HFFc6 (cell line): ENCODE measurements at places on chromosomes 3 and 15. TPM values are rescaled to one million over a fixed set of nuclear protein-coding genes. Genes with fewer than 3 reads are reported as not detected.

DNA sequence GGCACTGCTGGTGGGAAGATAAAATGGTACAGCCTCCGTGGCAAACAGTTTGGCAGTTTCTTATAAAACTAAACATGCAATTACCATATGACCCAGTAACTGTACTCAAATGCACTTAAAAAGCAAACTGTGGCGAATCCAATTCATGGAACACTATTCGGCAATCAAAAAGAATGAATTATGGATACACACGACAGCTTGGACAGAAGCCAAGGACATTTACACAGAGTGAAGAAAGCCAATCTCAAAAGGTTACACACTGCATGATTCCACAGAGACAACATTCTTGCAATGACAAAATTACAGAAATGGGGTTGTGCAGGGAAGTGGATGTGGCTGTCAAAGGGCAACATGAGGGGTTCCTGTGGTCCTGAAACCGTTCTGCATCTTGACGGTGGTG, 122.1 kb upstream of the IQSEC1 start:
- H3K4me1 ChIP-seq: peaks cover 33% of the 10 kb centered on the region
- H3K27ac ChIP-seq: no peak overlapping the region
- no peaks in the 10 kb centered on the region for H3K36me3 ChIP-seq
- H3K27me3 ChIP-seq: peaks cover 32% of the 10 kb centered on the region

DNA sequence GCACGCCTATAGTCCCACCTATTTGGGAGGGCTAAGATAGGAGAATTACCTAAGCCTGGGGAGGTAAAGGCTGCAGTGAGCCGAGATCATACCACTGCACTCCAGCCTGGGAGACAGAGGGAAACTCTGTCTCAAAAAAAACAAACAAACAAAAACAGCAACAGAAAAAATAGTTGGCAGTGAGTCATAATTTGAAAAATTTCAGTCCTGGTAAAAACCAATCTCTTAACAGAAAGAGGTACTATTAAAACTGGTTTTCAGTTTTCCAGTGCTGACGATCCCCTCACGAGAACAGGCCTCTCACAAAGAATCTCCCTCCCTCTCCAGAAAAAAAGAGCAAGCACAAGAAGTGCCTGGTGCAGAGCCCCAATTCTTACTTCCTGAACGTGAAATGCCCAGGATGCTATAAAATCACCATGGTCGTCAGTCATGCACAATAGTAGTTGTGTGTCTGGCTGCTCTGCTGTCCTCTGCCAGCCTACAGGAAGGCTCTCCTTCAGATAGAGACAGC, 22.8 kb upstream of the MAP4 start:
- H3K4me3 ChIP-seq: peak overlapping the region; percentile 71
- peaks cover 67% of the 10 kb centered on the region for H3K4me1 ChIP-seq
- peak overlapping the region; percentile 98 for H3K27ac ChIP-seq

GRCh38 chr15:49196856-49197255, 26.8 kb downstream of the GALK2 start:
- peaks cover 16% of the 10 kb centered on the region; the same call in 1 of the 2 replicates for H3K4me1 ChIP-seq
- no peak overlapping the region for H3K27ac ChIP-seq
- no peak for DNase-seq
- H3K27me3 ChIP-seq: no peaks in the 10 kb centered on the region

Gene ADPRH
- total RNA-seq: 0.11 to 1.5 TPM (median 1.3 TPM) in 3 replicates

DNA sequence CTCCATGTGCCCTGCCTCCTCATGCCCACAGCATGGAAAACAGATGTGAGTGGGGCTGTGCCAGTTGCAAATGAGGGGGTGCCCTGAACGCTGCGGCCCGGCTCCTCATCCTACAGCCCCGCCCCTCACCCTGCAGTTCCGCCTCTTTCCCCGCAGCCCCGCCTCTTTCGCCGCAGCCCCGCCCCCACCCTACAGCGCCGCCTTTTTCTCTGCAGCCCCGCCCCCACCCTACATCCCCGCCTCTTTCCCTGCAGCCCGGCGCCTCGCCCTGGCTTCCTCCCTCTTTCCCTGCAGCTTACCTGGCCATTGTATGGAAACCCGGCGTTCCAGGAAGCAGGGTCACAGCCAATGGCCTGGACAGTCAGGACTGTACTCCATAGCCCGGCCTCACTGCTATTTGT, 284.9 kb downstream of the TLE3 start:
- no peaks in the 10 kb centered on the region for H3K36me3 ChIP-seq
- no peak for DNase-seq
- peaks cover 38% of the 10 kb centered on the region for H3K27me3 ChIP-seq
- H3K4me3 ChIP-seq: no peak overlapping the region
- H3K27ac ChIP-seq: no peak overlapping the region

DNA sequence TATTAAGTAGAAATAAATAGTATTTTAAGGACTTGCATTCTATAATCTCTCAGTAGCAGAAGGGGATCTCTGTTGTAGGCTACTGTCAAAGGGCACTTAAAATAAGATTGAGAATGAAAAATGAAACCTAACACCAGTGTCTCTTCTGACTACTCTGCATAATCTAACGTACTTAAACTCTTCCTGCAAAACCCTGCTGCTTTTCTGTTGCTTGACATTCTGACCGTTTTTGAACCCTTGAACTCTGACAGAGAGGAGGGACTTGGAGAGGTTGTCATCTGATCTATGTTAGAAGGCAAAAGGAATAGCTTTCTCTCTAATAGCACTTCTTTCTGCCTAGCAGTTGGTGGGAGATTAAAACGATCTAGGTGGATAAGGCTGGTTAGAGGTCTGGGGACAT, 204.6 kb downstream of the ZIC1 start:
- no peaks in the 10 kb centered on the region for H3K27me3 ChIP-seq
- no peak overlapping the region; the same call in 1 of the 2 replicates for H3K27ac ChIP-seq
- H3K36me3 ChIP-seq: no peaks in the 10 kb centered on the region
- H3K4me3 ChIP-seq: peak overlapping the region; percentile 83
- H3K4me1 ChIP-seq: peaks cover 35% of the 10 kb centered on the region; the same call in 1 of the 2 replicates

- no peaks in the 10 kb centered on the region for H3K36me3 ChIP-seq
- DNase-seq: no peak
- H3K27ac ChIP-seq: no peak overlapping the region
- H3K4me3 ChIP-seq: no peak overlapping the region
- H3K27me3 ChIP-seq: peaks cover 19% of the 10 kb centered on the region
- H3K4me1 ChIP-seq: peaks cover 16% of the 10 kb centered on the region
These were observed 41.6 kb upstream of the BDH1 start for GRCh38 chr3:197597335-197597734.

GRCh38 chr3:185961675-185962232, 23.9 kb upstream of the TRA2B start:
- no peak for DNase-seq
- H3K4me3 ChIP-seq: no peak overlapping the region
- H3K27ac ChIP-seq: no peak overlapping the region
- H3K36me3 ChIP-seq: no peaks in the 10 kb centered on the region; the same call in 1 of the 2 replicates
- H3K27me3 ChIP-seq: peaks cover 5% of the 10 kb centered on the region; the same call in 1 of the 2 replicates

DNA sequence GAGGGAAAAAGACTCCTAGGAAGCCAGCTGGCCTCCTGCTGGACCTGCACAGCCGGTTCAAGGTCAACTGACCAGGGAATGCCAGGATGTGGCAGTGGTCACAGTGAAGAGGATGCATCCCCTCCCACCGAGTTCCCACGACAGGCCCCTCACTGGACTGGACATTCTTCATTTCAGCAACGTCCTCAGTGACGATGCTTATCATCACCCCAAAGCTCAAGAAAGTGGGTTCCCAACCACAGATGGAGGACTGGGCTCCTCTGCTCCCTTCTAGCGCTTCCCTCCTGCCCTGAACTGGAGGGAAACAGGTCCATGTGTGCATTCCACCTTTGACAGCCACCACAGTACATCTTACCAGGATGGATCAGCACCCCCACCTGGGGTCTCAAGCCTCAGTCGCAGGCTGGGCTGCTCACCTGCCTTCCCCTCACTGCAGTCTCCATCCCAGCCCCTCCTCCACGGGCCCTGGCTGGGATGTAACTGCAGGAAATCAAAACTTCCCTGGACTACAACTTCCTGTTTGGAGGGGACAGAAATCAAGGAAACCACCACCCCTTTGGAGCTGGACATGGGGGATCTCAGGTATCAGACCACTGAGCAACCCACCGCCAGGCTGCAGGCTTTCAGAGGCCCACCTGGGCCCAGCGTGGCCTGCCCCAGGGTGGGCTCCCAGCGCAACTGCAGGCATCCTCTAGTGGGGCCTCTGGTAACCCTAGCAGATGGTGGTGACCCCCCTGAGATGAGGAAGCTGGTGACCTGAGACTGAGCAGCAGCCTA, 7.3 kb downstream of the CALML4 start:
- H3K4me1 ChIP-seq: no peaks in the 10 kb centered on the region
- no peak for DNase-seq
- H3K4me3 ChIP-seq: no peak overlapping the region
- peaks cover 4% of the 10 kb centered on the region; the same call in 1 of the 2 replicates for H3K27me3 ChIP-seq
- H3K27ac ChIP-seq: no peak overlapping the region

Gene CIB2
- total RNA-seq: 0.85 to 1.8 TPM (median 1.4 TPM) in 3 replicates

DNA sequence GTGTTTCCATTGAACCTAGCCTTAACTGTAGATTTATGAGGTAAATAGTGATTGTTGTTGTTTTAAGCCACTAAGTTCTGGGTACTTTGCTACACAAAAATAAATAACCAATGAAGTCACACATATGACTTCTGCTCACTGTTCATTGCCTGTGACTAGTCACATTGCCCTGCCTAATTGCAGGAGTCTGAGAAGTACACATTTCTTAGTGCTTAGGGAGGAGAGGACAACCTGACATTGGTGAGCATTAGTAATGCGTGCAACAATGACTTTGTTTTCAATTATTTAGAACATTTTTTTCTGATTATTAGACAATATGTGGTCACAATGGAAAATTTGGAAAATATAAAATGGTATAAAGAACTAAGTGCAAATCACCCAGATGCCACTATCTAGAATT, 133.2 kb upstream of the DAZL start:
- H3K27me3 ChIP-seq: peaks cover 2% of the 10 kb centered on the region; the same call in 1 of the 2 replicates
- peak; percentile 52 for DNase-seq
- peak overlapping the region; percentile 93 for H3K27ac ChIP-seq
- no peak overlapping the region for H3K4me3 ChIP-seq
- peaks cover 61% of the 10 kb centered on the region for H3K4me1 ChIP-seq
- H3K36me3 ChIP-seq: peaks cover 55% of the 10 kb centered on the region

Gene CCR3
- total RNA-seq: not detected in 2 replicates

Gene GLDN
- total RNA-seq: not detected in 2 replicates

GRCh38 chr15:40053079-40053830, 14.3 kb upstream of the SRP14 start:
- H3K27ac ChIP-seq: no peak overlapping the region
- DNase-seq: no peak
- H3K4me3 ChIP-seq: no peak overlapping the region
- no peaks in the 10 kb centered on the region for H3K36me3 ChIP-seq
- H3K27me3 ChIP-seq: no peaks in the 10 kb centered on the region; the same call in 1 of the 2 replicates

- peaks cover 28% of the 10 kb centered on the region for H3K36me3 ChIP-seq
- H3K27me3 ChIP-seq: no peaks in the 10 kb centered on the region
- H3K27ac ChIP-seq: no peak overlapping the region
- H3K4me3 ChIP-seq: no peak overlapping the region
These were observed 8.7 kb downstream of the HACD2 start for GRCh38 chr3:123576122-123576521.

GRCh38 chr3:70519026-70519425, 206.6 kb upstream of the MDFIC2 start:
- H3K36me3 ChIP-seq: no peaks in the 10 kb centered on the region
- no peak for DNase-seq
- no peak overlapping the region for H3K27ac ChIP-seq
- no peaks in the 10 kb centered on the region for H3K4me1 ChIP-seq

Gene HDC
- not detected in 3 replicates for total RNA-seq

Gene TRIM69
- 7.2 to 9.4 TPM (median 8.6 TPM) in 3 replicates for total RNA-seq

- H3K27me3 ChIP-seq: no peaks in the 10 kb centered on the region
- no peak for DNase-seq
- H3K4me1 ChIP-seq: peaks cover 14% of the 10 kb centered on the region
- no peak overlapping the region for H3K27ac ChIP-seq
- no peak overlapping the region for H3K4me3 ChIP-seq
- peaks cover 35% of the 10 kb centered on the region for H3K36me3 ChIP-seq
These were observed 24.8 kb upstream of the C15orf40 start for GRCh38 chr15:83036253-83036652.

- H3K4me3 ChIP-seq: peak overlapping the region; percentile 84
- DNase-seq: peak; percentile 55
- peak overlapping the region; percentile 43 for H3K27ac ChIP-seq
- peaks cover 19% of the 10 kb centered on the region for H3K4me1 ChIP-seq
- H3K36me3 ChIP-seq: no peaks in the 10 kb centered on the region
- H3K27me3 ChIP-seq: no peaks in the 10 kb centered on the region; the same call in none of the 2 replicates
These were observed 70.0 kb upstream of the CGNL1 start for GRCh38 chr15:57306161-57306943.

DNA sequence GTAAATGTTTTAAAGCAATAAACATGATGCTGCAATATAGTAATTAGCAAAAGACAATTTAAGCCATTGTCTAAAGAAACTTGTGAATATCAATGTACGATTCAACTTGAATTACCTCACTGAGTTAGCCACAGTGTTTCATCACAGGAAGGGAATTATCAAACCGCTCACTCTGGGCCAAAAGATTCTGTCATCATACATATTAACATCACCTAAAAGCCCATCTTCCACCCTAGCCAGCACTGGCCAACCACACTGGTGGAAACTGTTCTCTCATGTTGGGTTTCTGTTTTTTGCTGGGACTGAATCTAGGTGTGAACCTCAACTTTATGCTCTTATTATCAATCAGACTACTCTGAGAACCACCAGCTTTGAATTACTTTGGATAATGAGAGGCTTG, 497.7 kb upstream of the THBS1 start:
- H3K4me3 ChIP-seq: no peak overlapping the region
- H3K36me3 ChIP-seq: peaks cover 11% of the 10 kb centered on the region
- DNase-seq: no peak
- no peak overlapping the region for H3K27ac ChIP-seq
- H3K4me1 ChIP-seq: peaks cover 47% of the 10 kb centered on the region

- peaks cover 42% of the 10 kb centered on the region for H3K27me3 ChIP-seq
- H3K27ac ChIP-seq: no peak overlapping the region; the same call in 1 of the 2 replicates
- no peaks in the 10 kb centered on the region for H3K36me3 ChIP-seq
- H3K4me3 ChIP-seq: no peak overlapping the region; the same call in 1 of the 2 replicates
- no peak for DNase-seq
- H3K4me1 ChIP-seq: peaks cover 6% of the 10 kb centered on the region
These were observed 883 bp downstream of the CFAP92 start for GRCh38 chr3:128992926-128993460.

DNA sequence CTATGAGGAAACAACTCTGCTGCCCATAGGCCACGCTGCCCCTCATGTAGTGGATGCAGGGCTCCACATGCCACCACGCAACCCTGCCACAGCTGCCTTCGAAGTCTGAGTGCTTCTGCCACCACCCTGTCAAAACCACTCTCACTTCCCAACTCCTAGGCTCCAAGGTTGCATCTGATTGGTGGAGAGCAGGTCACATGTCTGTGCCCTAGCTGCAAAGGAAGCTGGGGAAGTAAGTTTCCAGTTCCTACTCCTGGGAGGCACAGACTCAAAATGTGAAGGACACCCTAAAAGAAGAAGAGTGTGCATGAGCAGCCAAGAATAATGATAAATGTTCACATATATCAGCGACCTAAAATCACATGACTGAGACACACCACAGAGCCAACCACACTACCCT, 31.9 kb upstream of the TICRR start:
- H3K27ac ChIP-seq: no peak overlapping the region
- no peaks in the 10 kb centered on the region for H3K4me1 ChIP-seq
- H3K27me3 ChIP-seq: peaks cover 27% of the 10 kb centered on the region
- H3K36me3 ChIP-seq: no peaks in the 10 kb centered on the region
